ENCODE measurements at places on chromosomes 3 and 15. TPM values are rescaled to one million over a fixed set of nuclear protein-coding genes. Genes with fewer than 3 reads are reported as not detected.

MYO9A gene
- total RNA-seq: 15.2 TPM

GASK1A gene
- not detected for total RNA-seq

GRCh38 chr3:175070946-175071345 lies 211.8 kb downstream of the NAALADL2 start:
- no peaks in the 10 kb centered on the region for H3K27me3 ChIP-seq
- H3K4me1 ChIP-seq: no peaks in the 10 kb centered on the region
- DNase-seq: no peak
- no peak overlapping the region for H3K4me3 ChIP-seq
- no peak overlapping the region for H3K27ac ChIP-seq

DNA sequence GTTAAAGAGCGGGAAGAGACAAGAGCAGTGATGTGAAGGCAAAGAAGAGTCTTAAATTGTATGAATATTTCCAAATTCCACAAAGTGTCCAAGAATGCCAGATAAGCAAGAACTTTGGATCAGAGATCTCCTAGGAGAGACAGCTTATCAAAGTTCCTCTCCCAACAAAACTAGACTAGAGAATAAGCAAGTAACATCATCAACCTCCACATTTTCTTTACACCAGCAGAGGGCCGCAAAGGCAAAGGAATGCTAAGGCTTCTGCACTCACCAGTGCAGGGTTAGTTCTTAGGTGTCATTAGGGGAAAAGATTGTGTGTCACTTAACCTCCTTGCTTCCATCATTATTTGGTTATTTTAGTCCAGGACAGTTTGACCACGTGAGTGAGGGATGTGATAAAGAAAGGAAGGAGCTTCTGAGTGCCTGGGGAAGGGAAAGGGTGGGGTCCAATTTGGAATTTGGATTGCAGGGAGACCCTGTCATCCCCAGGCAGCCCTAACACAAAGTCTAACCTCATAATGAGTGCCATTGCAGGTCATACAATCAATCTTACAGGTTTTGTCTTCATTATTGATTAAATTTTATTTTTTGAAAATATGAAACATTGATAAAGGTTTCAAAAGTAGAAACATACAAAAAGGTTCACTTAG lies 7.5 kb upstream of the CMTM6 start:
- H3K27me3 ChIP-seq: peaks cover 3% of the 10 kb centered on the region

- peaks cover 14% of the 10 kb centered on the region for H3K4me1 ChIP-seq
- H3K27ac ChIP-seq: no peak overlapping the region
- DNase-seq: no peak
- no peak overlapping the region for H3K4me3 ChIP-seq
- peaks cover 2% of the 10 kb centered on the region for H3K36me3 ChIP-seq
Observed at GRCh38 chr15:40474581-40474980, 3.8 kb downstream of the CHST14 start.

DNA sequence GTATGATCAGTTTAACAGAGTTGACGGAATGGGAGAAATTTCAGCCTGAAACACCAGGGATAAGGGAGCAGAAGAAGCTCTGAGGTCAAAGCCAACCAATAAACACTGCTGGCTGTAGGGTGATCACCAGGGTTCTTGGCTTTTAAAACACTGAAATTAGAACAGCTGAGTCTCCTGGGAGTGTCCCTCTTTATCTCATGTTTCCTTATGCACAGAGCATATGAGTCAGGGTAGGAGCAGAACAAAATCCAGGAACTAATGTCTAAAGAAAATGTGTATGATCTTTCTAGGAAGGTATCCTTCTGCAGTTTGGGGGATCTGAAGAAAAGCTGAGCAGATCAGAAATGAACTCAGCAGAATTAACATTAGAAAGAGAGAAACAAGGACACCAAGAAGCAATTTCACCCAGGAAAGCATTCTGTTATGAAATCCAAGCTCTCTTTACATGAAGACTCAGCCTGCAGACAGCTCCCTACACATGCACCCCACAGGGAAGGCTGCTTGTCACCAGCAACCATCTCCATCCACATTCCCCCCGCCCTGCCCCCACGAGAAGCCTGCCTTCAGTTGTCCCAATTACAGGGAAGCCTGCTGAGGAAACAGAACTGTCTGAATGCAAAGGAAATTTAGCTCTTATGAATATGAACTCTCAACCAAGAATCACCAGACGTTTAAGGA lies 469.7 kb downstream of the PDCD6IP start:
- no peaks in the 10 kb centered on the region for H3K36me3 ChIP-seq
- no peak for DNase-seq
- peaks cover 6% of the 10 kb centered on the region for H3K27me3 ChIP-seq
- H3K4me1 ChIP-seq: no peaks in the 10 kb centered on the region

Measured in activated T-helper 1 cell treated with anti-CD3 and anti-CD28 coated beads, Interleukin-12 subunit alpha, Interleukin-12 subunit beta, Interleukin-2, Interleukin-4 antibody, amounts not matched to agents 30 ng/mL and 10 ng/mL and 1 ng/mL, durations not matched to agents 14 hours and 24 hours and 36 hours (primary cell).